ENCODE measurements at places on chromosomes 16 and 17.
A peak's percentile ranks its signal among the peaks of the same experiment; 100 is the strongest.

DNA sequence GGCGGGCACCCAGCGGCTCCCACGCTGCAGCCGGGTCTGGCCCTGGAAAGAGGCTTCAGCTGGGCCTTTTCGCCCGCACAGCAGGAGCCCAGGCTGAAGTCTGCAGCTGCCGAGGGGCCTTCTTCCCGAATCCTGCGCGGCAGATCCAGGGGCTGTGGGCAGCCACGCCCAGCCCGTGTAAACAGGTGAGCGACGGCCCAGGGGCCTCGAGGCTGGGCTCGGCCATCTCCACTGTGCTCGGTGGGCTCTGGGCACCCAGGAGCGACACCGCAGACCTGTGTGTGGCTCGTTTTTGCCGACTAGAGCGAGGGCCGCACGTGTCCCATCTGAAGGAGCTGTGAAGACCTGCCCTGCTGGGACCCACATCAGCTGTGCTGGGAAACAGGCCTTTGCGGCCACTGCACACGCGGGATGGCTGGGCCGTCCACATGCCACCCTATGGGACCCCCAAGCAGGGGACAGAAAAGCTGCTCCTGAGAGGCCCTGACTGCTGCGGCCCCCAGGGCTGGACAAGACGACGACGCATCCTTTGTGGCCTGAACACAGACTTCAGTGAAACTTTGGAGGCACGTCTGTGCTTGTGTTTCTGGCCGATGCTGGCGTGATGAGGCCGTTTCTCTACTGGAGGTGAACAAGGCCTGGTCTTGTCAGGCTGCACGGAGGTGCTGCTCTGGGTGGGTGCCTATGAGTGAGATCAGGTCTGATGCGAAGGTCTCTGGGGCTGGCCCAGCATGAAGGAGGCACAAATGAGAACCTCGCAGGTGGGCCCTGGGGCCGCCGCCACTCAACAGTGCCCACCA, 5.2 kb upstream of the APRT start:
- no peak for DNase-seq

GRCh38 chr17:48630925-48631692, 5.0 kb upstream of the HOXB9 start:
- DNase-seq = no peak

DNA sequence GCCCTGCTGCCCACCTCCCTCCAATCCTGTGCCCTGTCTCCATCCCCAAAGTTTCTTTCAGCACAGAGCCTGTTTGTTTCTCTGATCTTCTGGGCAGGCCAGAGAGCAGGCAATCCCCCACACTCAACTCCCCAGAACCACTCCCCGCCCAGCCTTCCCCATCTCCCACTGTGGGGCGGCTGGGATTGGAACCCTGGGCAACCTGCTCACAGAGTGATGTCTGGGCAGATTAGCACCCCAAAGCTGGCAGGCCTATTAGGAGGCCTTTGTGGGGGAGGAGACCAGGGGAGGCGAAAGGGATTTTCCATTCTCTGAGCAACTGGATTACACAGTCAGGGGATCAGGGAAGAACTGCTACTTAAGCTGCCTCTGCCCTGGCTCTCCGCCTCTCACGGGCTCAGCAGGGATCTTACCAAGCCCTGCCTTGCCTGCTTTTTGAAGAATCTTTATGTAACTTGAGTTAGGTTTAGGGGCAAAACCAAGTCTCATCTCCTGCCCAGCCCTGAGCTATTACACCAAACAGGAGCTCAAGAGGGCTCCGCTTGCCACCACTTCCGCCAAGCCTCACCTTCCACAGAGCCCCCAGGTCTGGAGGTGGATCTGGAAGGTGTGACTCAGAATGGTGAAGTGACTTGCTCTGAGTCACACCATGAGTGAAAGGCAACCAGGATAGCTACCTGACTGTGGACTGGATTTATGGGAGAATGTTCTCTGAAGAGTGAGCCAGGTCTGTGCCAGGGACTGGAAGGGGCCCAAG, 16.0 kb upstream of the LHX1 start:
- no peak for DNase-seq

GRCh38 chr16:49833796-49834530, 21.9 kb downstream of the ZNF423 start:
- DNase-seq = no peak

- no peak for DNase-seq
Observed at GRCh38 chr16:69747115-69747514, 7.6 kb downstream of the NOB1 start.

GRCh38 chr16:85759631-85760419, 8.9 kb upstream of the C16orf74 start:
- DNase-seq = peak; percentile 48

DNA sequence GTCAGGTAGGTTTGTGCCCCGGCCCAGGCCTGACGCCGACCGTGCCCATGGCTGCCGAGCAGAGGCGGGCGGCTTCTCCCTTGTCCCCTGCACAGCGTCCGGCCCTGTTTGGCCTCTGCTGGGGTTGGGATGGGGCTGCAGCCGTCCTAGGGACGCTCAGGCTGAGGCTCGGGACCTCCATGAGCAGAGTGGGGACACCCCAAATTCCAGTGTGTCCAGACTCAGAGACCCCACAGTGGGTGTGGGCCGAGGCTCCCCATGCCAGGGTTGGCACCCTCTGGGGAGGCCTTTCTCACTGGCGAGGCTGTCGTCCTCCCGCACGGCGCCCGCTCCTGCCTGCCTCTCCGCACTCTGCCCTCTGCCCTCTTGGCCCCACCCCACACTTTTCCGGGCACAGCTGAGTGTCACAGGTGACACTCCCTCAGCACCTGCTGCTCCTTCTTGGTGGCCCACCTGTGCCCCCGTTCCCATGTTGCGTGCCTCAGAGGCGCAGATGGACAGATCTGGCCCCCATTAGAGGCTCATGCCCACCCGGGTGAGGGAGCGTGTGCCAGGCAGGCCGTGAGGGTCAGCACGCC, 16.1 kb downstream of the TRAF7 start:
- no peak for DNase-seq

GRCh38 chr17:72974605-72975232, 117.8 kb downstream of the SLC39A11 start:
- DNase-seq = no peak

DNA sequence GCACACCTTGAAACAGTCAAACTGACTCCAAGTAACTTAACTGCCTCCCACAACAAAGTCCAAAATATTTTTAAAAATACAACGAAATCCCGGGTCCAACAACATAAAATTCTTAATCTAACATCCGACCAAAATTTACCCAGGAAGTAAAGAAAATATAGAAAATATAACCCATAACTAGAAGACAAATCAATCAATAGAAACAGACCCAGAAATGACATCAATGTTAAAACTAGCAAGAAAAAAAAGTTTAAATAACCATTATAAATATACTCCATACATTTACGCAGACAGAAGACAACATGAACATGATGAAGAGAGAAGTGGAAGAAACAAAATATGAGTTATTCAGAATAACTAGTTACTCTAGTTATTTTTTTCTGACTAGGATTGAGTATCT, 3.7 kb downstream of the ZNF597 start:
- DNase-seq = no peak

- DNase-seq = no peak
Observed at GRCh38 chr17:57794841-57795240, 49.7 kb upstream of the CCDC182 start.

- DNase-seq = no peak
Observed at GRCh38 chr17:45397796-45398195, 34.9 kb downstream of the ARHGAP27 start.

- no peak for DNase-seq
Observed at GRCh38 chr17:44067545-44067940, 1.1 kb upstream of the LSM12 start.

DNA sequence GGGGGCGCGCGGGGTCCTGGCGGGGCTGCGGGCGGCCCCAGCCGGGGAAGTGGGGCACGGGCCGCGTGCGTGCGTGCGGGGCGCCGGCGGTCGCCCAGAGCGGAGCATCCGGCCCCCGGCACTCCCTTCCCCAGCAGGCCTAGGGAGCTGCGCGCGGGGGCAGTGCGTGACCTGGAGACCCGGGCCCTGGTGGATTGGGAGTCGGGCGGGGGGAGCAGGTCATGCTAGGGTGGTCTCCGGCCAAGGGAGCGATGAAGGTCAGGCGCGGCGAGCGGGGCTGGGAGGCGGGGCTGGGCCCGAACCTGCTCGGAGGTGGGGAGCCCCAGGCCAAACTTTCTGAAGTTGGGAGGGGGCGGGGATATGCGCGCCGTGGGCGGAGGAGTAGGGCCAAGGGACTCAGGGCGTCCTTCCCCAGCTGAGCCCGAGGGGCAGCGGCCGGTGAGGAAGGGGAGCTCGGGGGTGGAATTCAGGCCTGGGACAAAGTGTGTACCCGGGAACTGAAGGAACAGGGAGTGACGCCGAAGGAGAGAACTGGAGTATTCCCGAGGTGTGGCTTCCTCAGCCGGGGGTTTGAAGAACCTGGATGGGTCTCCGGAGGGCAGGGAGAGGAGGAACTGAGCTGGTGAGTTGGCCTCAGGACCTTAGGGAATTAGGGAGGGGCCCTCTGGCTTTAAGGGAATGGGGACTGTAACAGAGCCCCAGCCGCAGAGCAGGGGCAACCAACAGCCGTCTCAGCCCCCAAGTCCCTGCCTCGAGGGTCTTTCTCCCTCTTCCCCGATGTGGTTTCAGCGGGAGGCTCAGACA, 589 bp downstream of the XYLT2 start:
- no peak for DNase-seq

GRCh38 chr16:47983999-47984580, 171.7 kb downstream of the ABCC12 start:
- DNase-seq = no peak

- no peak for DNase-seq
Observed at GRCh38 chr16:21283521-21284289, 5.6 kb upstream of the CRYM start.

- peak; percentile 33 for DNase-seq
Observed at GRCh38 chr16:53502331-53503269, at the start of gene AKTIP. Gene AKTIP, minus strand, starts transcription at chr16:53503209. Its CDS starts 2,950 bp downstream, at chr16:53500259.

GRCh38 chr17:68843522-68843921, 111.7 kb downstream of the ABCA8 start:
- no peak for DNase-seq

DNA sequence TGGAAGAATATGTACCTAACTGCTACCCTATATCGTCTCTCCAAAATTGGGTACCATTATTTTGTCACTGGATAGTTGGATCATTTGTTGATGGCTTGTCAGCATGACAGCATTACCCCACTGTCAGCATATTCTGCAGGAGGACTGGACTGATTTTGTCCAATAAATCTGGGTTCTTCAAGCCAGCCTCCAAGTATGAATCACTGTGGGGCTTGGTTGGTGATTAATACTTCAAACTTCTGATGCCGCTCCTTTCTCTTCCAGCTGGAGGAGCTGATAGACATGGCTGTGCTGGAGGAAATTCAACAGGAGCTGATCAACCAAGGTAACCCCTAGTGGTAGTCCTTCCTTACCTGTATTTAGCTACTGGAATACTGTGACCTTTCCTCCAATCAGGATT, 2.5 kb downstream of the RPAIN start:
- no peak for DNase-seq

DNA sequence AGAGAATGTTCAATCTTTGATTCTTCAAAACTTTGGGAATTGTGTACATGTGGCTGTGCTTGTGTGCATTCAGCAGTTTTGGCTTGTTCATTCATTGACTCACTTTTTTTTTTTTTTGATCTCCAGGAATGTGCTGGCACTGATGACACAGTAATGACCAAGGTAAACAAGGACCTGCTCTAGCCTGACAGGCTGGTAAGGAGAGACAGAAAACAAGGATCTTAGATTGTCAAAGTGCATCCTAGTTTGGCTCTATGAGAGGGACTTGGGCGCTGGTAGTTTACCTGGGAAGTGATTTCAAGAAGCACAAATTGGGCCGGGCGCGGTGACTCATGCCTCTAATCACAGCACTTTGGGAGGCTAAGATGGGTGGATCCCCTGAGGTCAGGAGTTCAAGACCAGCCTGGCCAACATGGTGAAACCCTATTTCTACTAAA, 233.1 kb upstream of the WSCD1 start:
- no peak for DNase-seq

DNA sequence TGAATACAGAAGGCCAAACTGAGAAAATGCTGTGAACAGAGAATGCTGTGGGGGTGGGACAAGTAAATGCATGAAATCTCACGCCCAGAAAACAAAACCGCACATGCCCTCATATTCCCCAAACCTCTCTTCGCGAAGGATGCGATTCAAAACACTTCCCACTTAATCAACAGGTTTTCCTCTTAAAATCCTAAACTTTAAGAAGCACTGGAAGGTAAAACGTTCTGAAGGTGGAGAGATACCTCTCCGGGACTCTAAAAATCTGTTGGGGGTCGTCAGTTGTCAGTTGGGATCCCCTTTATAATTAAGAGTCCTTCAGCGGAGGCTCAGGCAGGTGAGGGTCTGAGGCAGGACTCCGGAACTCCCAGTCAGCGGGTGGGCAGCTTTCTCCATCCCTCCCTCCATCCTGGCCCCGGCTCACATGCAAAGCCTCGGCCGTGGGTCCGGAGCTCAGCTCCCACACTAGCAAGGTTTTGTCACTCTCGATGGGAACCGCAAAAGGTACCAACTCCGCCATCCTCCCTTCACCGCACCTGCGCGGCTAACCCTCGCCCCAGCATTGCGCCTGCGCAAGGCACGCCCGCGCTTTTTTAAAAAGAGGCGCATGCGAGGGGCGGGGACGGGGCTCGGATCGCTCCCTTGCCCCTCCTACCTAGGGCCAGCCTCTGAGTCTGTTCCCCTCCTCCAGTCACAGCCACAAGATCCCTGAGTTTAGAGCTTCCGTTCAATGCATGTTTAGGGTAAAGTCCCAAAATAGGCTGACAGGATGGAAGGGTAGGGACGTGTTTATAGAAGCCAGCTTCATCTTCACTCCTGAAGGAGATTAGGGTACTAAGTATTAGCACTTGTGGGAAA, at the start of gene RDM1:
Gene RDM1 (minus strand): TSS at position 563 of the 855 bp plus-strand sequence. CDS start 46 bp downstream, at position 517.
- DNase-seq = peak; percentile 86

DNA sequence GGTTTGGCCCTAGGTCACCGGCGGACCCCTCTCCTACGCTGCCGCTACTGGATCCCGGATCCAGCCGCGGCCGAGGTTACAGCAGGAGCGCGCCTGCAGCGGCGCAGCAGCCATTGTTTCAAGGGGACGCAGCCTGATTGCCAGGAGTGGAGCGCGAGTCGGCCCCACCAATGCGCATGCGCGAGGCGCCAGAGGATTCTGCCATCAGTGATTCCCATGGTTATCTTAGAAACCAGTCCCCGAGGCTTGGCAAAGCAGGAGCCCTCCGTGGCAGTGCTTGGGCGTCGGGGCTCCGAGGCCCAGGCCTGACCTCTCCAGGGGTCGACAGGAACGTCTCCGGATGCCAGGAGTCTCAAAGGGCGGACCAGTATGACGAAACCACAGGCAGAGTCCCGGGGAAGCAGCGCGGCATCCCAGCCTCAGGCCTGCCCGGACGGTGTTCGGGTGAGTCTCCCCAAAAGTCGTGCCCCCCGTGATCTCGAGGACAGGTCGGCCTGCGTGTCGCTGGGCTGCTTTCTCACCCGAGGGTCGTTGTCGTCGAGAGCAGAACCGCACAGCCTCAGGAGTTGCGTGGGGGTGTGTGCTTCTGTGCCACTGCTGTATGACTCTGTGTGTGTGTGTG, 608.5 kb downstream of the KCNJ18 start:
- DNase-seq = no peak

DNA sequence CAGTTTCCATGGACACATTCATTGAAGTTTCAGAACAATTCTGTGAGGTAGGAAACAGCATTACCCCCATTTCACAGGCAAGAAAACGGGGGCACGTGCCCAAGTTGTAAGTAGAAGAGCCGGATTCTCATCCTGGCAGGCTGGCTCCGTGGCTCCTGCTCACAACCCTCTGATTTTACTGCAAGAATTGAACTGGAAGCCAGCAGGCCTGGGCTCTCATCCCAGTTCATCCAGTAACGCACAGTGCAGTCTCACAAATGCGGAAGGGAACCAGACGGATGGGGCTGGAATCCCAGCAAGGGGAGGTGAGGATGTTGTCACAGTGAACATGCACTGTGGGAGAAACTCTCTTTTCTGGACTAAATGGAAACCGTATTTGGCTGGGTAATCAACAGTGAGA, 40.7 kb upstream of the DOC2B start:
- no peak for DNase-seq

GRCh38 chr17:47192554-47192953, 3.5 kb upstream of the CDC27 start:
- DNase-seq = no peak
